Activated naive CD8-positive, alpha-beta T cell treated with anti-CD3 and anti-CD28 coated beads for 36 hours (primary cell): ENCODE measurements at places on chromosomes 4 and X. TPM values are rescaled to one million over a fixed set of nuclear protein-coding genes. Genes with fewer than 3 reads are reported as not detected.

GRCh38 chrX:31021537-31021936 lies 50.3 kb downstream of the FTHL17 start:
- H3K27ac ChIP-seq = no peak overlapping the region
- no peak for DNase-seq
- H3K36me3 ChIP-seq = no peaks in the 10 kb centered on the region
- H3K4me1 ChIP-seq = no peaks in the 10 kb centered on the region

- no peaks in the 10 kb centered on the region for H3K36me3 ChIP-seq
- no peaks in the 10 kb centered on the region for H3K4me1 ChIP-seq
- H3K4me3 ChIP-seq = no peak overlapping the region
- H3K27me3 ChIP-seq = peaks cover 8% of the 10 kb centered on the region
Observed at GRCh38 chr4:119580293-119580692, 48.3 kb downstream of the PDE5A start.

The DIPK2B gene
- not detected for total RNA-seq

The SLC4A4 gene
- total RNA-seq = 0.06 TPM

The MAGEC2 gene
- not detected for total RNA-seq

DNA sequence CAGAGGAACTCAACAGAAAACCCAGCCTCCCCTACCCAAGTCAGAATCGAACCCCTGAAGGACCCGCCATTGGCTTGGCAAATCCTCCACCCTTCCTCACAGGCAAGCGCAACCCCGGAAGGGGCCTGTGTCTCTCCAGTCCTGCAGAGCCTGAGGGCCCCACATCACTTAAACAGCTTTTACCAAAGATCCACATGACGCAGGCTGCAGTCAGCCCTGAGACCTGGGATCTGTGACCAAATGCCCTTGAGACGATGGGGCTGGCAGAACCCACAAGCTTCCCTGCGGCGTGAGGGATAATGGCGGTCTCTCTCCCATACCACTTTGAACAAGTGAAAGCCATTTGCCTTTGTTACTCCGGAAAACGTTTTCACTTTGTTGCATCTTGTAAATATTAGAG lies 54.9 kb downstream of the ACOX3 start:
- H3K27me3 ChIP-seq = no peaks in the 10 kb centered on the region
- no peak for DNase-seq
- H3K4me1 ChIP-seq = no peaks in the 10 kb centered on the region
- no peaks in the 10 kb centered on the region for H3K36me3 ChIP-seq

The RBM46 gene
- not detected for total RNA-seq

DNA sequence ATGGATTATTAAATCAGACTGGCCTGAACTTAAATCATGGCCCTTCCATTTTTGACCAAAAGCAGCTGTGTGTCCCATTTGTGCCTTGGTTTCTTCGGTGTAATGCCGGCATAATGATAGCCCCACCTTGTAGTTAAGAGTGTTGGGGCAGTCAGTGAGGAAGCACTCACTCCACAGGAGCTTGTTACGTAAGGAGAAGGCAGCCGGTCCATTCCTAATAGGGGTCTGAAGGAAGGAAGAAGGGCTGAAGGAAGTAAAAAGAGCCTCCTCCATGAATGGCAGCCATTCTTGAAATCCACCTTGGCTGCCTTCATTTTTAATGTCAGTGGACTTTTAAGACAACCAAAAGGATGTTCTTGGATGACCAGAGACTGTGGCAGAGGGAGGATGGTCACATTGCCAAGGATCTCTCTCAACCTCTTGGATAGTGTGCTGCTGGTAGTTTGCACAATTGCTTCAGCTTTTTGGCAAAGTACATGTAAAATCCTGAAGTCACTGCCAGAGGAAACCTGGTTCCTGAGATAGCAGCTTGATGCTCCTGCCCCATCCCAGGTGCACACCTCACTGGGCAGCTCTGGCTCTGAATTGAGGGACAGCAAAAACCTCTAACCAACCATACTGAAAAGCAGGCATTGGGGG lies 113.5 kb downstream of the PTTG2 start:
- peaks cover 39% of the 10 kb centered on the region for H3K4me1 ChIP-seq
- DNase-seq = no peak
- no peaks in the 10 kb centered on the region for H3K27me3 ChIP-seq
- peaks cover 24% of the 10 kb centered on the region for H3K36me3 ChIP-seq
- no peak overlapping the region for H3K4me3 ChIP-seq

- no peaks in the 10 kb centered on the region for H3K27me3 ChIP-seq
- peaks cover 2% of the 10 kb centered on the region for H3K36me3 ChIP-seq
- H3K27ac ChIP-seq = no peak overlapping the region
- no peak for DNase-seq
- H3K4me3 ChIP-seq = no peak overlapping the region
Observed at GRCh38 chr4:94534401-94535312, 82.9 kb downstream of the PDLIM5 start.

DNA sequence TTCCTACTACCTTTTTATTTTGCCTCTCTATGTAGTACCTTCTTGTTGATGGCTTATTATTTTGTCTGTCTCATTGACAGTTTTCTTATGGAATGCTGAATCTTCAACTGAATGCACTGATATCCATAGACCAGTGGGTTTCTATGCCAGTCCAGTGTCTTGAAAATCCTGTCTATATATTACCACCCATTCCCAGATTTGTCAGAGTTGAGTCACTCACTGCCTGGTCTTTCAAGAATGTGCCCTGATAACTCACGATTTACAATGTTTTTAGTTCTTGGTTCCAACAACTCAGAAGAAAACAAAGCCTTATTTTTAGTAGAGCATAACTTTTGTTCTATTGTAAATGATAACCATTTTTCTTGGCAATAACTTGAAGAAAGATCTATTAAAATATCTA lies 606.0 kb upstream of the PITX2 start:
- no peak for DNase-seq
- H3K27me3 ChIP-seq = no peaks in the 10 kb centered on the region
- no peak overlapping the region for H3K4me3 ChIP-seq
- no peaks in the 10 kb centered on the region for H3K4me1 ChIP-seq
